ENCODE measurements at places on chromosomes 3 and 15. TPM values are rescaled to one million over a fixed set of nuclear protein-coding genes. Genes with fewer than 3 reads are reported as not detected.

DNA sequence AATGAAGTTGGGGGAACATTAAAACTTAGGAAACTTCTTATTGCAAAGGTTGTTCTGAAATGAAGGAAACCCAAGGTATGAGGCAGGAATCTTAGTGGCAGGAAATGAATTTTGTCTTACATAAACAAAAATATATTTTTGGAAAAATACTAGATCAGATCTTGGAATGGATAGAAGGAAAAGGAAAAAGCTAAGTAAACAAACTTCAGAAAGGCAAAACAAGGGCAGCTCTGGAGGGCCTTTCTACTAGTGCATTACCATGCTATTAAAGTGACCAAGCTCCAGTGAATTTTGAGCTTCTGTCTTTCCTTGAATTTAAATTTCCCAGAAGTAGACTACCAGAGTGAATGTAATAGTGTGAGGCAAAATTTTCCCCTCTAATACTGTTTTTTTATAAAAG, 13.6 kb downstream of the ARL6 start:
- no peak for DNase-seq

DNA sequence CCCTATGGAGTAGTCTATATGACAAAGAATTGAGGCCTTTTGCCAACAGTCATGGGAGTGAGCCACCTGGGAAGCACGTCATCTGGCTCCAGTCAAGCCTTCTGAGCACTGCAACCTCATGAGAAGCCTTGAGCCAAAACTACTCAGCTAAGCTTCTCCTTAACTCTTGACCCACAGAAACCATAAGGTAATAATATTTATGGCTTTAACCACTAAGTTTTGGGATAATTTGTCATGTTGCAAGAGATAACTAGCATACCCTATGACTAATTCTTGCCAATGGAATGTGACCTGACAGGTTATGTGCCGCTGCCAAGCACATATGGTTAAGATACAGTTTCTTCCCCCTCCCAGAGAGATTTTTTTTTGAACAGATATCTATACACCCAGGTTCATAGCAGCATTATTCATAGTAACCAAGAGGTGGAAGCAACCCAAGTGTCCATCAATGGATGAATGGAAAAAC, 11.8 kb upstream of the SLC6A11 start:
- peak; percentile 59 for DNase-seq

GRCh38 chr3:46242120-46242519, at the start of gene CCR3:
CCR3 (plus strand) TSS chr3:46242460; CDS start chr3:46265159, 22,699 bp downstream.
- DNase-seq: no peak

PLCH1 gene
- total RNA-seq: 3.0 TPM

PP2D1 gene
- not detected for total RNA-seq

GRCh38 chr15:62452667-62453066, 287.6 kb upstream of the C2CD4B start:
- DNase-seq: no peak

GRCh38 chr3:56468184-56469106, at the start of gene ERC2:
ERC2 (minus strand) TSS chr3:56468467.
- DNase-seq: peak; percentile 59

DNA sequence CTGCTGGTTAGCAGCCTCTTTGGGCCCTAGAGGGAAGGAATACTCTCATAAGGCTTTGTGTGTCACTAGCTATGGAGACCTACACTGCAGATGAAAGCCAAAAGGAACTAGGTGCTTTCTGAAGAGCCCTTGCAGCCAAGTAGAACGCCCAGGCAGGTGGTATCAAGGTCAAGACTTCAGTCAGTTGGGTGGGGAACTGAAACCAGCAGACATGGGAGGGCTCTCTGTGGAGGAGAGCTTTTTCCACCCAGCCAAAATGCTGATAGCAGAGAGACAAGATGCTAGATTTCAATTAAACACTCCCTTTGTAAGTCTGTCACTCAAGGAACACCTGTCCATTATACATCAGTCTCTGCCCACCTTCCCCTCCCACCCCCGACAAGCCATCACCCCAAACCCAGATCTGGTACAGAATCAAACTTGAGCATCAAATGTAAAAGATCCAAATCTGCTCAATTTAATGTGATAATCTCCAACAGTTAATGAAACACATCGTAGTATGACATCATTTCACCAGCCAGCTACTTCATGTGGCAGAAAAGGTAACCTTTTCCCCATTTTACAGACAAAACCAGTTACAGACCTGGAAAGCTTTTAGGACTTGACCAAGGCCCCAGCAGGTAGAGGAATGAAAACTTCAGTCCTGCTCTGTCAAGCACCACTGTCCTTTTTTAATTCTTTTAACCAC, 14.6 kb downstream of the MRPS25 start:
- DNase-seq: no peak

DNA sequence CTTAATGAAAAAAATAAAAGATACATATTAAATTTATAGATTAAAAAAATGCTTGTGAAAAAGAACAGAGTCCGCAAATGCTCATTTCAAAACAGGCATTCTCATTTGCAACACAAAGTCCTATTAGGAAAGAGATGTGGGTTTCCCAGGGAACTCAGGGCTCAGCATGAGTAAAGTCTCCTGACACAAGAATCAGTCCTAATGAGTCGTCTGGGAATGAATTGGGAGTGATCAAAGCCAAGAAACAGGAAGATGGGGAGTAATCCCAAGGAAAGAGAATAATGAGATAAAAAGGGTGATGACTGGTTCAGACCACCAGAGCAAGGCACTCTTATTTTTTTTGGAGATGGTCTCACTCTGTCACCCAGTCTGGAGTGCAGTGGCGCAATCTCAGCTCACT, 443.7 kb downstream of the NR2F2 start:
- no peak for DNase-seq

- no peak for DNase-seq
Measured at GRCh38 chr3:130395331-130395730, 49.9 kb downstream of the COL6A5 start.

ACAN gene
- not detected for total RNA-seq

All from body of pancreas (tissue), 4 donors.